Stimulated activated CD4-positive, alpha-beta T cell treated with anti-CD3 and anti-CD28 coated beads, Interleukin-2, amount 100 ng/mL, for 48 hours (primary cell): ENCODE measurements at places on chromosomes 11 and 22.

DNA sequence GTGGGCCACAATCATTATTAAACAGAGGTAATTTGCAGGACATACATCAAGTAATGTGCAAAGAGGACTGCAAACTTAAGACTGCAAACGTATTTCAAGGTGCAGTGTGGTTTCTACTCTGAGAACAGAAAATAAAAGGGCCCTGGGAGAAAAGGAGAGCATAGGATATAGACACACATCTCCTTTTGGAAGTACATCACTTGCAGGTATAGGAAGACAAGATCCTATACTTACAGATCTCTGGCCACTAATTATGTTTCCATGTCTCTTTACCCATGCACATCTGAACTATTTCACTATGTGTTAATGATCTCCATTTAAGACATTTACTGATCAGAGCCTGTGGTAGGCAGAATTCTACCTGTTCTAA, 47.7 kb downstream of the PIWIL3 start:
- no peak for DNase-seq

DNA sequence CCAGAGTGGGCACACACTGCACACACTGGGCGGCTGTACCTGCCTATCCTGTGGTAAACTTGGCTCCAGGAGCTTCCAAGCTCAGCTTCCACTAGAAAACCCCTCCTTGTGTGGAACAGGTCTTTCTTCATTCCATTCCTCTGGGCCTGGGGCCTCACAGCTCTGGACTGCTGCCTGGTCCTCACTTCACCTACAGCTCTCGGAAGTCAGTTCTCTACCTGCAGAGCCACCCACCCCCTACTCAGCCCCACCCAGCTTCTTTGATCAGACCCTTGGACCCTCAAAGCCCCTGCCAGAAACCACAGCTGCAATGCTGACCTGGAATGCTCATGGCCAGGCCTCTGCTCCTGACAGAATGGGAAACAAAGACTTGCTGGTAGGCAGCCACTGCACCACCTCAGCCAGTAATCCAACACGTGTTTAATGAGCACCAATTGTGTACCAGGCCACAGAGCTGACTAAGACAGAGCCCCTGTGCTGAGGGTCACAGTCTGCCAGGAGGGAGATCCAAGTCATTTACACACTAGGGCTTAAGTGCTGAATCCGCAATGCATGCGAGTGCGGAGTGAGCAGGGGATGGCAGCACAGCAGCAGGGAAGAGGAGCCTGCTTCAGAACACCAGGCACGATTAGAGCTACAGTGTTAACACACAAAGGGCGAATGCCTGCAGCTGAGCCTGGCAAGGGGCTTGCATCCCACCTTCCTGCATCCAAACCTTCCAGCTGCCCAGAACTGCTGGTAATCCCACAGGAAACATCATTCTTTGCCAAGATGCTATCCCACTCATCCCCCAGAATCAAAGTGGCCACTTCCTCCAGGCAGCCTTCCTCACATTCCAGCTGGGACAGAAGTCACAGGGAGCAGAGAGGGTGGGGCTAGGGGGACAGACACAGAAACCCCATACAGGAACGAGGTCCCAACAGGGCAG, 4.6 kb downstream of the GNB1L start:
- DNase-seq: no peak

DNA sequence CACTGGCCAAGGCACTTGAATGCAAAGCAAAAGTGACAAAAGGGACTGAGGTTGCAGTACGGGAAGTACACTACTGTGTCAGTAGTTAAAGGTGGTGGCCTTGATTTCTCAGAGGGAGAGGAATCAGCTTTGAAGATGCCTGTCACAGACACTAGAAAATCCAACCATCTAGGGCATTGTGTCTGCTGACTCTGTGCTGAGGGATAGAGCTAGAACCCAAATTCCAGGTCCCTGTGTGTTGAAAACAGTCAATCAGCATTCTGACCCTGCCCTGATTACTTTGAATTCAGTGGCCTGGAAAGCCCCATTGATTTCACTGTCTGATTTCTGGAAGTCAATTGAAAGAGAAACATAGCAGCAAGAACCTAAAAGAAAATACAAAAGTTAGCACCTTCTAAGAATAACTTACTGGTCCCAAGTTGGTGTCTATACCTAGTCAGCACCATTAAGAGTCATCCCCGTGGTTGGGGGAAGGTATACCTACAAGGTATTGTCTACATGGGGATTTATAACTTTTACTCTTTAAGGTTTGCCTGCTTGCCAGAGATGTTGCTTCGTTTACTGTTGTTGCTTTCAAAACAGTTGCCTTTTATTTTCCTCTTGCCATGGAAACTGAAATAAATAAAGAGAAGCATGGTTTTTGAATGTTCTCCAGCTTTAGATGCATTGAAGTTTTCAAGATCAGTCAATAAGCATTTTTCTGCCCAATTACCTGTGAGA, 97.3 kb downstream of the PDHX start:
- no peak for DNase-seq

DNA sequence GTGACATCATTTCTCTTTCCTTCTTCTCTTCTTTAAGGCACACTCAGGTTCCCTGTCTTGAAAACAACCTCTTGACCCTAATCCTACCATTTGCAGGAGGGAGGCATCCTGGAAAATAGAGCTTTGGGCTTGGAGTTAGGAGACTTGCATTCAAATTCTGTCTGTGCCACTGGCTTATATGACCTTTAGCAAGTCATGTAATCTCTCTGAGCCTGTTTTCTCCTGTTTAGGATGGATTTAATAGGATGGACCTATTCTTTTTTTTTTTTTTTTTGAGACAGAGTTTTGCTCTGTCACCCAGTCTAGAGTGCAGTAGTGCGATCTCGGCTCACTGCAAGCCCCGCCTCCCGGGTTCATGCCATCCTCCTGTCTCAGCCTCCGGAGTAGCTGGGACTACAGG, 25.1 kb upstream of the CCDC134 start:
- no peak for DNase-seq

DNA sequence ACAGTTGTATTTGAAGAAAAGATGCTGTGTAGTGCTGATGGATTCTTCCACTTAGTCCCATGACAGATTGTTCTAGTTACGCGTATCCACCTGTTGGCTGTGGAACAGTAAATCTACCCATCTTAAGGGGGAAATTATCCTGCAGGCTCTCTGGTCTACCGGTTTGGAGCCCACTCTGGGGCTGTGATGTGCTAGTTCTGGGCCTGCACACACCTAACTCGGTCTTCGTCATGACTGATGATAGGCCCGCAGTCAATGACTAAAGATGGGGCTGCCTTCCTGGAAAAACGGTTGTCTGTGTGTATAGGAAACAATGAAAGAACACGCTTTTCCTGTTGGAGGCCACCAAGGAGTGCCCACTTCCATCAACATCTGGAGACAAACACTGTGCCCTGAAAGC, 6.2 kb upstream of the RBM4B start:
- no peak for DNase-seq

- DNase-seq: no peak
Measured at GRCh38 chr11:66275396-66275795, 2.6 kb upstream of the CNIH2 start.

DNA sequence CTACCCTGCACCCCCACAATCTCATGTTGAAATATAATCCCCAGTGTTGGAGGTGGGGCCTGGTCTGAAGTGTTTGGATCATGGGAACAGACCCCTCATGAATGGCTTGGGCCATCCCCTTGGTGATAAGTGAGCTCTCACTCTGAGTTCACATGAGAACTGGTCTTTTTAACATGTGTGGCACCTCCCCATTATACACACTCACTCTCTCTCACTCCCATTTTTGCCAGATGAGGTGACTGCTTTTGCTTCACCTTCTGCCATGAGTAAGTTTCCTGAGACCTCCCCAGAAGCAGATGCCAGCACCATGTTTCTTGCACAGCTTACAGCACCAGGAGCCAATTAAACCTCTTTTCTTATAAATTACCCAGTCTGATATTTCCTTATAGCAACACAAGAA, 32.1 kb upstream of the DRD2 start:
- DNase-seq: no peak
